ENCODE measurements at places on chromosomes 3 and 15.
A peak's percentile ranks its signal among the peaks of the same experiment; 100 is the strongest.

DNA sequence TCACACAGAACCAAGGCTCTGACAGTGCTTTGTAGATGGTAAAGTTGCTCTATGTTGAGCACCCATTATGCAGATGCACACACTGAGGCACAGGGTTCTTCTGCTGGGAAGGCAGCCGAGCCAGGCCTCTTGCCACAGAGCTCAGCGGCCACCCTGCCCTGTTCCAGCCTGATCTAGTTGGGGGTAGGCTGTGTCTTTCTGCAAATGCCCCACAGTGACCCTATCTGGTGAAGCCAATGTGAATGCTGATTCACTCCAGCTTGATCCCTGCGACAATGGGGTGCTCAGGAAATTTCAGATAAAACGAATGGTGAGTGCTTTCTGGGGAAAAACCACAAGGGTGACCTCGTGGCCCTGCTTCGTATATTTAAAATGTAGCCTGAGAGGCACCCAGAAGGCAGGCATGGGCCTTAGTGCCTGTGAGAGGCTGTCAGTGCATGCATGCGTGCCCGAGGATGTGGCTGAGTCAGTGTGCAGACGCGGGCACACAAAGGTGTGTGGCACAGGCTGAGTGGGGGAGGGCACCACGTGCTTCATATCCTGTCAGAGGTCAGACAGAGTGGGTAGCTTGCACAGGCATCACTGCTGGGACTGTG is 85.7 kb downstream of the ATP2B2 start:
- no peak for DNase-seq

DNA sequence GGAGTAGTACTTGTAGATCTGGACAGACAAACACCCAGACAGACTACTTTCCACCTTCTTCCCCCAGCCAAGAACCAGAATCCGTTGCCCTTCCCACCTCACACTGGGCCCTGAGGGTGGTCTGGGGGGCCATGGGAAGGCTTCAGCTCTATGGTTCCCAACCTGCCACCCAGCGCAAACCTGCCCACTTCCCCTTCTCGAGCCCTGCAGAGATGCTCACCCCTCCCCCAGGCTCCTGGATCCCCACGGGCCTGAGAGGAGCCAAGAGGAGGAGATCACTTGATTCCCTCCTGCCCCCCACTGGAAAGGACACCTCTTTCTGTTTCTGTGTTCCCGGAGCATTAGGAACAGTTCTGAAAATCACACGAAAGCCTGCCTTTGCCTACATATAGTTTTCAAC is 8.7 kb downstream of the STRA6 start:
- DNase-seq: no peak

- DNase-seq: no peak
Observed at GRCh38 chr3:24763393-24763792, 268.7 kb upstream of the THRB start.

DNA sequence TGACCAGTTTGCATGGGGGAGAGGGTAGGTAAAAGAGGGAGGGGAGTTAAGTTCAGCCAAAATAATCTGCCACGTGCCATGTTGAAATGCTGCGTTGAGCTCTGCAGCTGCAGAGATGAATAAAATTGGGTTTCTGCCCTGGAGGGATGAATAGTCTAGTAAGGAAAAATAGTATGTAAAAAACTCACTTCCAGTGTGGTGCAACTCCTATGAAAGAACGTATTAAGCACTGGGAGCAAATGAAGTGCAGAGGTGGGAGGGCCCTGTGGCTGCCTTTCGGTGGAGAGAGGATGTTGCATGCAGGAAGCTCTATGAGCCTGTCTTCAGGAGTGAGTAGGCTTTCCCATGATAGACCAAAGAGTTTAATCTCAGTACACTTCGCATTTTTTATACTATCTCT is 8.6 kb downstream of the CEP63 start:
- DNase-seq: no peak

- no peak for DNase-seq
Observed at GRCh38 chr3:112424394-112424793, 74.9 kb downstream of the BTLA start.

DNA sequence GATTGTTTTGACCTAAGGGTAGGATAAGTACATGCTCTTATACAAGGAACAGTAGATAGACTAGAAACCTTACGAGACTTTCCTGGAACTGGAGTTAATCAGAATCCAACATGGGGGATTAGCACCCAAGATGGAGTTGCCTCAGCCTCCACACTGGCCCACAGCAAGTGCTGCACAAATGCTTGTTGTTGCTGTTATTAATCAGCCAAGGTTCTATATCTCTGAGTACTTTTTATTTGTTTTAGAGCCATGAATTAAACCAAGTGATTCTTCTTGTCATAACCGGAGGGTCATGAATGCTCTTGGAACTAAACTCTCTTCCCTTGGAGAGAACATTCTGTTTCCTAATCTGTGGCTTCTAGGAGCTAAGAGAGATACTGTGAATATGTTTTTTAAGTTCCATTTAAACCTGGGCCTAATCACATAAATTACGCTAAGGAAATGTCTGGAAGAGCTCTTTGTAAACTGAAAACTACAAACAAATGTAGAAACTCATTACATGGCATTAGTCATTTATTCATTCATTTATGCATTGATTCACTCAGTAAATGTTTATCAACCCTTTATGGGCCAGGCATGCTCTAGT is 5.7 kb upstream of the IL16 start:
- no peak for DNase-seq

DNA sequence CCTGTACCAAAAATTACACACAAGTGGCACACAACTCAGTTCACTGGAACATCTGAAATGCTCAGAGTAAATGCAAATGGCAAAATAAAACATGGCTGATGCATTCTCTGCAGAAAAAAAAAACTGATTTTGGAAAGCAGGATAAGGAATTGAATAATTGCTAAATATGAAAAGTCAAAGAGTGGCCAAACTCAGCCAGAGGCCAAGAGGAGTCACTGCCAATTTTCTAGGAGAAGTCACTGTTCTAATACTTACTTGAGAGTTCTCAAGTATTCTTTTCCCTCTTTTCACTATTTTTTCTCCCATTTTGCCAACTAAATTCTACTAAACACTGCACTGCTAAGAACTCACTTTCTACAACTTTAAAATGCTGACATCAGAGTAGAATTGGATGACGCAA is 1018.6 kb downstream of the TUSC7 start:
- no peak for DNase-seq

DNA sequence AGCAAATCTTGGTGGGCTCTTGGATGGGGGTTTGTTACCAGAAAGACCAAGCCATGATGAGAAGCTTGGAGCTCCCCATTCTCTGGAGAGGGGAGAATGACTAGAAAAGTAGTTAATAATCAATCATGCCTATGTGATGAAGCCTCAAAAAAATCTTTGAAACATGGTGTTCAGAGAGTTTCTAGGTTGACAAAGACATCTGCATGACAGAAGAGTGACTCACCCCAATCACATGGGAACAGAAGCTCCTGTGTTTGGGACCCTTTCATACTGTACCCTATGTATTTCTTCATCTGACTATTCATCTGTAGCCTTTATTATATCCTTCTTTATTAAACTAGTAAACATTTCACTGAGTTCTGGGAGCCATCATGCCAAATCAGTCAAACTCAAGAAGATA is 87.4 kb downstream of the BCHE start:
- no peak for DNase-seq

- no peak for DNase-seq
Observed at GRCh38 chr3:119258915-119259314, 18.2 kb upstream of the B4GALT4 start.

DNA sequence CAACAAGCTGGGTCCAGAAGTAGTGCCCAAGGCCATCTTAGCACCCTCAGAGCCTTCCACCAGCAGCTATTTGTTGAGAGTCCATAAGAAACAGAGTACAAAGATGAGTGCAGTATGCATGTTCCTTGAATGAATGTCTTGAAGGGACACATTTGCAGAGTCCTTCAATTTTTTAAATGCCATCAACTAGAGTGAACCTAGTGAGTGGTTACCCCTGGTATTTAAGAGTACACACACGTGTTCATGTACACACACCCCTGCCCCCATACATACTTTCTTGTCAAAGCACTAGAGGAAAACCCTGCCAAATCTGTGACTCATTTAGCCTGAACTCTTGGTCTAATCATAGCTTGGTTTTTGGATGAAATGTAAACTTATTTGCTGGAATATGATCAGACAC is 84.5 kb upstream of the GALNT15 start:
- DNase-seq: peak; percentile 99

GRCh38 chr15:63380808-63381282 is 801 bp downstream of the CA12 start:
- DNase-seq: no peak

GRCh38 chr15:70704166-70704565 is 59.2 kb downstream of the UACA start:
- DNase-seq: no peak

Data from AG04449 (cell line).